Activated CD4-positive, alpha-beta T cell treated with anti-CD3 and anti-CD28 coated beads, Interleukin-2, amount 10 ng/mL, durations not matched to agents 24 days and 14 days (primary cell): ENCODE measurements at places on chromosomes 7 and 10. TPM values are rescaled to one million over a fixed set of nuclear protein-coding genes. Genes with fewer than 3 reads are reported as not detected.

LRRC4 gene
- total RNA-seq, result 2.2 and 5.7 TPM in 2 replicates

PTCD1 gene
- 10.5 and 10.7 TPM in 2 replicates for total RNA-seq

DNA sequence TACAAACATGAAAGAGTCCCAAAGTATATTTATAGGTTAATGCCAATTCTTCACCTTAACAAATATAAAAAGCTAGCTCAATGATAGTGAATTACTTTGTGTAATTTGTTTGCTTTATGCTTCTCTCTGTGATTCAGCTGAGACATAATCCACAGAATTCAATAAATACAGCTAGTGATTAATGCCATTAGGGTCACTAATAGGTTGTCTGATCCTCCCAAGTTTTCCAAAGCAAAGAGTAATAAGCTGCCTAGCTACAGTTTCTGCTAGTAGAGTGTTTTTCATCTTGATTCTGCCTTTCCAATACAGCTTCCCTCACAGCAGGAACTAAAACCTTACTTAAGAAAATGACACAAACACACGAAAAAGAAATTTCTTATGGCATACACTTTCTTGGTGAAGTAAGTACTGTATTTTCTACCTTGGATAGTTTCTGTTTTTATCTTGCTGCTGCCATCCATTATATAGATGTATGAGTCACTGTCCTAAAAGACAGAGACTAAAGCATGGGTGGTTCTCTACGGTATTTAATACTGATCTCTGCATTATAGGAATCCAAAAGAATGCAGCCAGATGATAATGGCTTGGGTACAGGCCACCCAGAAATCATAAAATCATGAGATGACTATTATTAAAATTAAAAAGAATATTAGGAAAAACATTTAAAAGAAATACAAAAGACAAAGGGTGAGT, 170.0 kb downstream of the TPK1 start:
- no peak overlapping the region for H3K4me3 ChIP-seq
- H3K4me1 ChIP-seq, result no peaks in the 10 kb centered on the region
- no peak for DNase-seq
- H3K27ac ChIP-seq, result no peak overlapping the region

DNA sequence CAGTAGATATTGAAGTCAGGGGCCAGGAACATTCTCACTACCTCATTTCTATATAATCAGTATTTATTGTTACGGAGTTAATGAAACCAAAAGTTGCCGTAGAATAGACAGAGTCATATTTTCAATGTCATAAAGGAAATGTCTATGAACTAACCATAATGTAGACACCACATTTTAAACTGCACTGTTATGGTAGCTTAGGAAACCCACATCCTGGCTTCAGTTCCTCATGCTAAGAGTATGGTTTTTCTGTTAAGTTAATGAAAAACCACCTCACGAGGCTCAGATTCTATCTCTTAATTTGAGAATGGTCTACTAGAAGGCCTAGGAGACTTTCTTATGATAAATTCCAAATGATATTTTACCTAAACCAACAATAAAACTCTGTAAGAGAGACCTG, 166.5 kb downstream of the TMEM26 start:
- H3K27ac ChIP-seq, result no peak overlapping the region
- peak; percentile 84 for DNase-seq
- H3K4me1 ChIP-seq, result peaks cover 19% of the 10 kb centered on the region

ZNF804B gene
- total RNA-seq, result not detected in 2 replicates

KCNIP2 gene
- 2.3 and 3.5 TPM in 2 replicates for total RNA-seq

DNA sequence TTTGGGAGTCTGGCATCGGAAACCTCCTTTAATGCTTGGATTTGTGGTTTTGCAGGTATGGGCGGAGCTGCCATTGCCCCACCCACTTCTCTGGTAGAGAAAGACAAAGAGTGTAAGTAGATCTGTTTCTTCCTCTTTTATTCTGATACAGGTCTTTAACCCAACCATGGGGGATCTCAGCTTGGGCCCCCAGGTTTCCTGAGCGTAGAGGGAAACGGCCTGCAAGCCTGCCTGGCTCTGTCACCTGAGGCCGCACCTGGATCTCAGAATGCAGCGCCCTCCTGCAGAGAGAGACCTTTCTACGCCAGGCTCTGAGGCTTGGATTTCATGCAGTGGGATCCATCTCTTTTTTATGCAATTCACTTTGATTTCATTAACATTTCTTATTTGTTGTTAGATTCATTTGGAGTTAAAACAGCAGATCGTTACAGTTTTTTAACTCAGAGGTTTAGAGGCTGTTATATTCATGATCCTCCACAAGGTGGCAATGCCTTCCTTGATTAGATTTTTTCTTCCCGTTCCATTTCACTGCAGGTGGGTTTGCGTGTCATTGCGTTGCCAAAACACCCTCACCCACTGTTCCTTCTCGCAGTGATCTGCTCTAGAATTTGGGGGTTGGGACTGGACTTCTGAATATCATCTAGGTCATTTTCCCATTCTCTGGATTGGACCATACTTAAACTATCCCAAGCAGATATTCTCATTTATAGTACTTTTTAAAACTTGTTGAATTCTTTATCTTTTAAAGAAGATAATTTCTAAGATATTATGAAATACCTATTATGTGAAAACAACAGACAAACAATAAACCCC, 20.0 kb downstream of the RBM17 start:
- no peaks in the 10 kb centered on the region for H3K27me3 ChIP-seq
- H3K27ac ChIP-seq, result peak overlapping the region; percentile 71
- no peak overlapping the region for H3K4me3 ChIP-seq
- H3K4me1 ChIP-seq, result peaks cover 35% of the 10 kb centered on the region
- DNase-seq, result peak; percentile 82
- H3K36me3 ChIP-seq, result peaks cover 82% of the 10 kb centered on the region

GRCh38 chr7:93232673-93233018, 480 bp downstream of the VPS50 start:
- peak overlapping the region; percentile 99 for H3K4me3 ChIP-seq
- H3K36me3 ChIP-seq, result no peaks in the 10 kb centered on the region
- H3K4me1 ChIP-seq, result peaks cover 13% of the 10 kb centered on the region

DNA sequence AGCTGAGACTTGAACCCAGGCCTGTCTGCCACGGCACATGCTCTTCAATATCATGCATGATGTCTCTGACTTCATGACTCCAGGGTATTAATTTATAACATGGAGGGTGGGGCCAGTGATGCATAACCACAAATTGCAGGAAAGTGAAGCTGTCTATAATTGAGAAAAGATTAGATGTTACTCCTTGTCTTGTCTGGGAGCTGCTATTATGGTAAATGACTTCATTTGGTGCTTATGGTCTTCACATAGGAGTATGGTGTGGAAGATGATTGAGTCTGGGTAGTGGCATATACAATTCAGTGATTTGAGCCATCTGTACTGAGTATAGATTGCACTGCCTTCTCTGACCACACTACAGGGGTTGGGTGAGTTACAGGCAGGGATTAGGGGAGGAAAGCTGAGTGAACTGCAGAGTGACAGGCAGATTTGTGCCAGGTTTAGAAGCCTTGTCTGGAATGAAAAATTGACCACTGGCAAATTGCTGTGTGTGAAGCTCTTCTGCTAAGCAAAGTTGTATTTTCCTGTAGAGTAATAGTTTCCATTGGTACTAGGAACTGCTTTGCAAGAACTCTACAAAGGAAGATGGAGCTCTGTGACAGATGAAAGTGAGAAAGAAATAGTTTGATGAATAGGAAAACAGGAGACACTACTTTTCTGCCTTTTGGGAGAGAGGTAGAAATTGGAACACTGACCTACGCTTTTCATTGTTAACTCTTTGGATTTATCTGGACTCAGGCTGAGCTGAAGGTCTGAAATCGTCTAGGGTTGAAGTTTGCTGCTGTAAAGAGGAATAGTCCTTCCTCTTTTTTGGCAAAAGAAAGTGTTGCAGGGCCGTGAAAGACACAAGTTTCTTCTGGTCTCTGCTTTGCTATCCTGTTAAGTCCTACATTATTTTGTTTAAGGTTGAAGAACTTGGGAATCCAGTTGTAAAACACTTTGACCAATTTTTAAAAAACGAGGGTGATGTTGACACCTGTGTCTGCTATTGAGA, 2.7 kb downstream of the SND1 start:
- H3K27ac ChIP-seq, result peak overlapping the region; percentile 83
- peaks cover 46% of the 10 kb centered on the region for H3K4me1 ChIP-seq
- no peaks in the 10 kb centered on the region for H3K27me3 ChIP-seq
- H3K4me3 ChIP-seq, result peak overlapping the region; percentile 99
- peaks cover 41% of the 10 kb centered on the region for H3K36me3 ChIP-seq

- no peak overlapping the region for H3K4me3 ChIP-seq
- H3K4me1 ChIP-seq, result no peaks in the 10 kb centered on the region
- no peaks in the 10 kb centered on the region for H3K27me3 ChIP-seq
- no peak overlapping the region for H3K27ac ChIP-seq
- DNase-seq, result no peak
These were observed 250.0 kb downstream of the CDC14C start for GRCh38 chr7:49174396-49174795.
